ENCODE measurements at places on chromosomes 1 and 21.

GRCh38 chr1:108817016-108817415 is 39.9 kb downstream of the AKNAD1 start:
- DNase-seq: no peak

DNA sequence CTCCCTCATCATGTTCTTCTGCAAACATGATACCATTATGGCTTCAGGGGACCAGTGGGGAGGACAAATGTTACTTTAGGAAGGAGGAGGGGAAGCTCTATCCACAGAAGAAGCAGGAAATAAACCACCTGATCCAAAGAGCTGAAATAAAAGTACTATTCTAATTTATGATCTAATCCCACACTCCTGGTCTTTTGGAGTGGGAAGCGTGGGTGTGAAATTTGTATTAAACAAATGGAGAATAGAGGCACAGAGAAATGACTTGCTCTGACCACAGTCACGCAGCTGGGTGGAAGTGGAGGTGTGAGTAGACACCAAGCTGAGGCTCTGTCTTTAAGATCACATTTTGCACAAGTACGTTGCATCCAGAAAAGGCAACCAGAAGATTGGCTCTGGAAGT is 14.5 kb upstream of the STUM start:
- DNase-seq: no peak

- no peak for DNase-seq
Observed at GRCh38 chr1:178510155-178510554, 2.8 kb upstream of the TEX35 start.

- no peak for DNase-seq
Observed at GRCh38 chr1:95139039-95139438, 21.9 kb downstream of the TLCD4 start.

DNA sequence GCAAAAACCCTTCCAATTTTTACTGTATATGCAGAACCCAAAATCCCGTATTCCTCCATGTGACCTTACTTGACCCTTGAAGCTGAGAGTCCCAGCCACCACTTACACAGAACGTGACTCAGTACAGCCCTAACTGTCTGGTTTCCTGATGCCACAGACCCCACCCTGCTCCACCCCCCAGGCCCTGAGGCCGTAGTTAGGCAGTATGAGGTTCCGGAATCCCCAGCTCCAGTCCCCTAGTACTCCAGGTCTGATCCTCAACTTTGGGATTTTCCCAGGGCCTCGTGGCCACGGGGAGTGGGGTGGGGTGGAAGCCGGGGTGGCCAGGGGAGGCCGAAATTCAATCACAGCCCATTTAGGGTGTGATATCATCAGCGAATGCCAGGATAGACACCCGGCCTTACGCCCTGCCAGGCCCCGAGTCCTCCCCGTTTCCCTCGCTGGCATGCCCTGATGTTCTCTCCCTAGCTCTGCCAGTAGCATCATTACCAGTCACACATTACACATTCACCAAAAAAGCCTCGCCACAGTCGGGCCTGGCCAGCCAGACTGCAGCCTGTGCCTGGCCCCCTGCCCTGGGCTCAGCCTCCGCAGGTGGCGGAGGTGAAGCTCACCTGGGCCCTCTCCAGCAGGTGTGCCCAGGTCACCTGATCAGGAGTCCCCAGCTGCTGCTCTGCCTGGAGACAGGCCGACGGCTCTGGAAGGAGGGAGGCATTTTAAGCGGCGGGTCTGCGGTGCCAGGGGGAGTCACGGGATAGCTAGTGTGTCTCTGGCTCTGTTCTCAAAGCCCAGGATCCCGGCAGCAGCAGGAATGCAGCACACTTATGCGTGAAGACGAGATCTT is 70.8 kb downstream of the SCCPDH start:
- no peak for DNase-seq

GRCh38 chr1:114207635-114208034 is 54.0 kb upstream of the SYT6 start:
- DNase-seq: no peak

GRCh38 chr21:38950435-38951094 is 144.8 kb downstream of the ETS2 start:
- no peak for DNase-seq

DNA sequence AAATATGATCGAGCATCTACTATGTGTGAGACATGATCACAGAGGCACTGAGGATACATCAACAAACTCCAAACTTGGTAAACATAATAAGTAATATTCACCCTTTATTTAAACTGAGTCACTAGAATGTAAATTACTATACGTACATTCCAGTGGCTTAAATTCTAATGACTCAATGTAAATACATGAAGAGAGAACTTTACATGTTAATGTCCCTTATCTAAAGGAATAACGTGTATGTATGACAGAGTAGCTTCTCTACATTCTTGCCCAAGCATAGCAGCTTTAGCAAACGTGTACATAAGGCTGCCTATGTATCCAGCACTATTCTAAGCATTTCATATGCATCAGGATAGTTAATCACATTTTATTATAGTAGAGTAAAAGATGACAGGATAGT is 111.8 kb upstream of the CYYR1 start:
- no peak for DNase-seq

GRCh38 chr1:197083474-197083873 is 16.4 kb upstream of the F13B start:
- no peak for DNase-seq

GRCh38 chr1:107228704-107229371 is 88.0 kb downstream of the NTNG1 start:
- DNase-seq: no peak

- DNase-seq: no peak
Observed at GRCh38 chr1:176199707-176200106, 7.4 kb downstream of the COP1 start.

- no peak for DNase-seq
Observed at GRCh38 chr1:201125800-201126199, 1.2 kb downstream of the ASCL5 start.
